ENCODE measurements at places on chromosomes 2 and 18. TPM values are rescaled to one million over a fixed set of nuclear protein-coding genes. Genes with fewer than 3 reads are reported as not detected.

The TTL gene
- polyA plus RNA-seq, result 9.7 TPM

The IL36G gene
- not detected for polyA plus RNA-seq

The UPP2 gene
- not detected for polyA plus RNA-seq

The STAT4 gene
- polyA plus RNA-seq, result 2.8 TPM

GRCh38 chr2:18560031-18560796 is at the start of gene RDH14:
TSS of gene RDH14 (minus strand) at chr2:18560653. CDS start at chr2:18560572, 81 bp downstream.
- H3K4me3 ChIP-seq, result peak within 1 kb of the TSS; percentile 91
- DNase-seq, result peak; percentile 98
- peaks cover 1% of the 10 kb centered on the region for H3K36me3 ChIP-seq
- peaks cover 7% of the 10 kb centered on the region for H3K4me1 ChIP-seq

DNA sequence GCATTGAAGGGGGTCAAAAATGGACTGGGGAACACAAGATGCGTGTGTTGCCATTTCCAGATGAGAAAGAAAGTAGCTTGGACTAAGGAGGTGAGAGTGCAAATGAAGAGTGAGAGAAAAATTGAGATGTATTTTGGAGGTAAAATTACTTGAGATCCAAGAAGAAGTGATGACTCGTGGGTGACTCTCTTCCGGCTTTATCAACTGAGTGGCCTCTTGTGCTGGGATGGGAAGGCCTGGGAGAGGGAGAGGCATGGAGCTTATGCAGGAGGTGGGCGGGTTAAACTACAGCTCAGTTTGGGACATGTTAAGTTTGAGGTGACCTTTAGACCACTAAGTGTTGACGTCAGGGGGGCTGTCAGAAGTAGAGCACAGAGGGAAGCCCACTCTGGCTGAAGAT is 34.9 kb downstream of the SULT1C2 start:
- no peak overlapping the region for H3K4me3 ChIP-seq
- no peaks in the 10 kb centered on the region for H3K36me3 ChIP-seq
- H3K4me1 ChIP-seq, result no peaks in the 10 kb centered on the region
- no peak for DNase-seq

- H3K36me3 ChIP-seq, result no peaks in the 10 kb centered on the region
- DNase-seq, result no peak
- H3K4me3 ChIP-seq, result no peak overlapping the region
These were observed 34.2 kb downstream of the PLCL1 start for GRCh38 chr2:197838579-197838978.

- DNase-seq, result no peak
- no peak overlapping the region for H3K4me3 ChIP-seq
- H3K27ac ChIP-seq, result no peak overlapping the region
- no peaks in the 10 kb centered on the region for H3K27me3 ChIP-seq
These were observed 44.1 kb downstream of the KIF1A start for GRCh38 chr2:240775905-240776304.

- H3K4me1 ChIP-seq, result no peaks in the 10 kb centered on the region
- no peaks in the 10 kb centered on the region for H3K36me3 ChIP-seq
- no peaks in the 10 kb centered on the region for H3K27me3 ChIP-seq
- no peak overlapping the region for H3K4me3 ChIP-seq
These were observed 214.9 kb upstream of the CHST9 start for GRCh38 chr18:27400001-27400400.

- H3K36me3 ChIP-seq, result no peaks in the 10 kb centered on the region
- no peaks in the 10 kb centered on the region for H3K4me1 ChIP-seq
- H3K27ac ChIP-seq, result no peak overlapping the region
These were observed 241.8 kb upstream of the RAB12 start for GRCh38 chr18:8367217-8367988.

DNA sequence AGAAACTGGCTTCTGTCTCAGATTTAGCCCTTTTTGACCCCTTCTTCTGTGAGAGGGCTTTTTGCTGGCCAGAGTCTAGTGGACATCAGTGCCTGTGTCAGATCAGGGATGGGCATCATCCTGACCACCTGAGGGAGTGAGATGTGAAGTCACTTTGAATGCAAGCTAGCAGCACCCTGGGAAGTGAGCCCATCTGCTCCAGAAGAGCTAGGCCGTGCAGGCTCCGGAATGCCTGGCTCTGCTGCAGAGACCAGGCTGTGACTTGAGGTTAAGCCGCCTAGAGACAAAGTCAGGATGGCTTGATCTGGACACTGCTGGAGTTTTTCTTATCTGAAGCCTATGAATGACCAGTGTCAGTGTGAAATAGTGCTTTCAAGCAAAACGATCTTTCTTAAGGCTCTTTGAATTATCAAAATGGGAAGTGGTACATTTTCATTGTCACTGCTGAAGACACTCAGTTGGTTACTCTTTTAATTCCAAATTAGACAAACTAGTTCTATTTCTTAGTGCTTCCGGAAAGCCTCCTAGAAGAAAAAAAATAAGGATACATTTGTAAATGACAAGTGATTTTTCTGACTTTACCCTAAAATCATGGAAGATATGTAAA is 20.8 kb downstream of the DGUOK start:
- peaks cover 49% of the 10 kb centered on the region for H3K36me3 ChIP-seq
- H3K4me1 ChIP-seq, result peaks cover 19% of the 10 kb centered on the region
- no peak overlapping the region for H3K4me3 ChIP-seq
- H3K27ac ChIP-seq, result no peak overlapping the region
- DNase-seq, result no peak

DNA sequence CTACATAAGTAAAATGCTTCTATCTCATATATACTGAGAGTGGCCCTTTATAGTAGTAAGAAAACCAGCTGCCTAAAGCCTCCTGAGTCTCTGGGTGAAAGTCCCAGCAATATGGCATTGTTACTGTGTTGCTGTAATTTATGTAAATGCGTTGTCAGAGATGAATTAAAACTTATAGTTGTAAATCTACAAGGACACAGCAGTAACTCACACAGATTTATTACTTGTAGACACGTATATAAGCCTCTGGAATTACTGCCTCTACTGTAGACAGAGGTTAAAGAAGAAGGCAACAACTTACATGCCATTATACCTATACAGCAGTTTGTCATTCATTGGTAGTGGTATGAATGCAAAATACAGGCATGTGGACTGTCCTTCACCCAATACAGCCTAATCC is 169.1 kb upstream of the BOD1L2 start:
- H3K36me3 ChIP-seq, result no peaks in the 10 kb centered on the region
- DNase-seq, result no peak
- no peak overlapping the region for H3K4me3 ChIP-seq
- H3K27me3 ChIP-seq, result no peaks in the 10 kb centered on the region
- no peaks in the 10 kb centered on the region for H3K4me1 ChIP-seq

DNA sequence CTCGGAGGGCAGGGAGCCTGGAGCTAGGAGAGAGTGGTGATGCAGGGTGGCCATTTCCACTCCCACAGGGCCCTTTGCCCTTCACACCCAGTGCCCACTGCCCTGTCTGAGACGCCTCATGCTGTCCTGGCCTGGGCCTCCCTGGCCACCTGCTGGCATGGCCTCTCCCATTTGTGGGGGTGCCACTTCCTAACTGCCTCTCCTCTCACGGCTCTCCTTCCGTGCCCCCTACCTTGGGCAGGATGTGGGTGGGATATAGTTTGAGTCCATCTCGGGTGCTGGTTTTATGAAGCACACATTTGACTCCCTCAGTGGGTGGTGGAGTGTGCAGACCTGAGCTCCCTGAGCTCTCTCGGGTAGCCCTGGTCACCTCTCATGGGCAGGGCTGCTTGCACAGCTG is 46.0 kb downstream of the DGKD start:
- H3K27ac ChIP-seq, result no peak overlapping the region
- no peaks in the 10 kb centered on the region for H3K4me1 ChIP-seq
- no peaks in the 10 kb centered on the region for H3K27me3 ChIP-seq
- H3K4me3 ChIP-seq, result no peak overlapping the region

Data from small intestine (tissue), 16 donors.